Fibroblast of skin of right biceps (primary cell): ENCODE measurements at places on chromosomes 7 and 10.

DNA sequence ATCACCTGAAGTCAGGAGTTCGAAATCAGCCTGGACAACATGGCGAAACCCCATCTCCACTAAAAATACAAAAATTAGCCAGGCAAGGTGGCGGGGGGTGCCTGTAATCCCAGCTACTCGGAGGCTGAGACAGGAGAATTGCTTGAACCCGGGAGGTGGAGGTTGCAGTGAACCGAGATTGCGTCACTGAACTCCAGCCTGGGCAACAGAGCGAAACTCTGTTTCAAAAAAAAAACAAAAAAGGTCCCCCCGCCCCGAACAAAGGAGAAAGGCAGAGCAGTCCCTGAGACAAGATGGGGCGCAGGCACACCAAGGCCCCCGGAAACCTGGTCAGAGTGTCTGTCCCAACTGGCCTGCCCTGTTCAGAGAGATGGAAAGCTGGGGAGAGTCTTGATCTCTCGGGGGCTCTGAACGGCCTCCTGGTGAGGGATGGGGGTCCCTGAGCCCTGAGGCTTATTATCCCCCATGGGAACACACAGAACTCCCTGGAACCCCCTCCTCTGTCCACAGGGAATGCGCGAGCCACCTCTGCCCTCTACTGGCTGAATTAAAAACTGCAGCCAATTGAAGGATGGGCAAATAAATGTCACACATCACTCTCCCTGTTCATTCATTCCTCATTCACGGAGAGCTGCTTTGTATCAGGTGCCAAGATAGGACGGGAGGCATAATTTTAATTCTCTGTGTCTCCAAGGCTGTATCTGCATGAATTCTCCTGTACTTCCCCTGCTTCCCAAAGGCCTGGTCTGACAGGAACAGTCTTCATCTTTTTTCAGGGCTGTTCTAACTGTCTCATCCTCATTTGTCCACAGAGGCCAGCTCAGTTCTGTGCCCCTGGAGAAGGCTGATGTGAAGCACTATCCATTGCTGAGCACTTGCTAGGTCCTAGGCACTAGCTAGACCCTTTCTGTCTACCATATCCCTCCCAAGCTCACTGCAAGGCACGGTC is 28.9 kb downstream of the MAT1A start:
- DNase-seq, result peak; percentile 20

DNA sequence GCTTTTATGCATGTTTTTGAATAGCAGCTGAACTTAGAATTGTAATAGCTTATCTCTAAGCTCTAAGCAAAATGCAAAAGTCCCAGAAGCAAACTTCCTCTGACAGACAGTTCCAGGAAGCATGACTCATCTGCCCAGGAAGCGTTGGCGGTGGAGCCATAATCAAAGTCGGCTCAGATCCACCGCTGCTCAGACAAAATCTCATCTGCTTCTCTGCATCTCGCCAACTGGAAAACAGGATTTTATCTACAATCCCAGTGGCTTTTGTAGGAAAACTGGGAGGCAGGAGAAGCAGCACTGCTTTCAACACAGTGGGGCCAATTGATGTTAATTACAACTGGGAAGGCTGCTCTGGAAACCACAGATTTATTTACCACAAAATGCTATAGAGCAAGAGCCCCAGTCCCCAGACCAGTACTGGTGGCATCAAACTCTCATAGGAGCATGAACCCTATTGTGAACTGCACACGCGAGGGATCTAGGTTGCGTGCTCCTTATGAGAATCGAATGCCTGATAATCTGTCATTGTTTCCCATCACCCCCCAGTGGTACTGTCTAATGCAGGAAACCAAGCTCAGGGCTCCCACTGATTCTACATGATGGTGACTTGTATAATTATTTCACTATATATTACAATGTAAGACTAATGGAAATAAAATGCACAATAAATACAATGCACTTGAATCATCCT is 99.9 kb downstream of the CUBN start:
- peak; percentile 90 for DNase-seq

DNA sequence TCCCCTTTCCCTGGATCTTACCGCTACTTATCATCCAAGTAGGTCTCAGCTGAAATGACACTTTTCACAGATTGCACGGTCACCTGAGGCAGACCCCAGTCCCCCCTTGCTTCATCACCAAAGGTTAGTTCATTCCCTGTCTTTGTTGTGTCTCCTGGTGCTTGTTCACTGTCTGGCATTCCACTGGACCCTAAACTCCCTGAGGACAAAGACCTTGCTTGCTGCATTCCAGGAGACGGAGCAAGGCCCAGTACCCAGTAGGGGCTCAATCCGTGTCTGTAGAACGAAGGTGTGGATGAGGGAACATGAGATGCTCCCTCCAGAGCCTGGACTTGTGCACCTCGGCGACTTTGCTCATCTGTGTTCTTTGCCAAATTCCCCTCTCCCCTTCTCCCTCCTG is 160.0 kb downstream of the RAB11FIP2 start:
- no peak for DNase-seq

GRCh38 chr7:128705891-128706333 is 33.2 kb upstream of the CALU start:
- peak; percentile 76 for DNase-seq

- DNase-seq, result no peak
These were observed at the start of gene EN2 for GRCh38 chr7:155458111-155458877. Gene EN2 (plus strand): TSS chr7:155458129. CDS start chr7:155458378, 249 bp downstream.

DNA sequence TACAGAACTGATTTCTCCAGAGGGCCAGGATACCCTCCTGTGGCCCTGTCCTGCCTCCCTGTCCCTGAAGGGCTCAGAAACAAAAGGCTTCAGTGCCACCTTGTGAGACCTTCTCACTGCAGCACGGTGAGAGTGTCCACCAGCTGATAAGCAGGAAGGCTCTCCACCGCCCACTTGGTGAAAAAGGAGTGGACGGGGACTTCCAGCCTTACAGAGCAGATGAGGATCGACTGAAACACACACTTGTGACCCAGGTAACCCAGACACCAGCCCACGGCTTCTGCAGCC is 330.1 kb downstream of the GRID1 start:
- no peak for DNase-seq

DNA sequence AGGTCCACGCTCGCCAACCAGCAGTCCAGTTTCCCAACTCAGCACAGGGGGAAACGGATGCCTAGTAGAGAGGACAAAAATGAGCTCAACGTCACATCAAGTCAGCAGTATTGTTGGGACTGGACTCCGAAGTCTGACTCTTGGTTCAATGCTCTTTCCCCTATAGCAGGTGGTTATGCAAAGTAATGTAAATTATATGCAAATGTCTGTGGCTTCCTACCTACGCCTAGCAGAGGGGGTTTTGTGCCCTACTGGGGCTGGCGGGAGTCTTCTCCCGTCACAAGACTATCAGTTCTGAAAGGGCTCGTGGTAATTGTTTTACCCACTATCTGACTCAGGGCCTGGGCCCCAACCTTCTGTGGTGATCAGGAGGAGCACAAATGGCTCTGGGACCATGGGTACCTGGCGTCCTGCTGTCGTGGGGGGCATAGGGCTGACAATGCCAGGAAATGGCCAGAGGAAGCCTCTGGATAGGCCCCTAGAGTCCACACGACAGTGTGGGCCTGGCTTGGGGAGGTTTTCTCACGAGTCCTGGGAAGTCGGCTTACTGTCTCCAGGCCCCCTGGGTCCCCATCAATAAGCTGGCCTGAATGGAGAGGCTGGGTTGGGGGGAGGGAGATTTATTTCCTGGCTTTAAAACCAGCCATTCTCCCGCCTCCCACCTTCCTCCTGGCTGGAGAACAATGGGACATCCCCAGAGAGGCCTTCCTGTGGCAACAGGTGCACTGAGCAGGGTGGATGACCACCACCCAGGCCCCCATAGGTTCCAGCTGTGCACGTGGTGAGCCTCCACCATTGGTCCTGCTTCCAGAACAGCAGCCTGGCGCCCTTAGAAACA is 41.8 kb downstream of the UNC5B start:
- no peak for DNase-seq

GRCh38 chr10:4242561-4243035 is 457.6 kb upstream of the KLF6 start:
- DNase-seq, result peak; percentile 95

DNA sequence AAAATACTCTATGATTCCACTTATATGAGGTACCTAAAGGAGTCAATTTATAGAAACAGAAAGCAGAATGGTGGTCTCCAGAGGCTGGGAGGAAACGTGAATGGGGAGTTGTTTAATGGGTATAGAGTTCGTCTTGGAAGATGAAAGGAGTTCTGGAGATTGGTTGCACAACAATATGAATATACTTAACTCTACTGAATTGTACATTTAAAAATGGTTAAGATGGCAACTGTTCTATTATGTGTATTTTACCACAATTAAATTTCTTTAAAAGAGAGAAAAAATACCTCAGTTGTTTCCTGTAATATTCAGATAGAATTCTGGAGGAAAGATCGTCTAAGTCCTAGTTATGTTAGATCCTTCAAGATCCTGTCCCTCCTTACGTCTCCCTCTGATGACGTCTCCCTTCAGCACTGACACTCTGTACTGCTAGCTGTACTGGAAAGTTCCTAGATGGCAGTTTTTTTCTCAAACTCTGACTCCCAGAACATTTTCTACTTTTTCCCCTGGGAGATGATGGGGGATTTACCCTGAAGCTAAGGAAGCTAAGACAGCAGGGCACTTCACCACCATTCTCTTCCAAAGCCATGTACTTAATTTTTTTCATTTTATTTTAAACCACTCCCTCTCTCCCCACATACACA is 53.2 kb upstream of the CAV2 start:
- DNase-seq, result peak; percentile 49

DNA sequence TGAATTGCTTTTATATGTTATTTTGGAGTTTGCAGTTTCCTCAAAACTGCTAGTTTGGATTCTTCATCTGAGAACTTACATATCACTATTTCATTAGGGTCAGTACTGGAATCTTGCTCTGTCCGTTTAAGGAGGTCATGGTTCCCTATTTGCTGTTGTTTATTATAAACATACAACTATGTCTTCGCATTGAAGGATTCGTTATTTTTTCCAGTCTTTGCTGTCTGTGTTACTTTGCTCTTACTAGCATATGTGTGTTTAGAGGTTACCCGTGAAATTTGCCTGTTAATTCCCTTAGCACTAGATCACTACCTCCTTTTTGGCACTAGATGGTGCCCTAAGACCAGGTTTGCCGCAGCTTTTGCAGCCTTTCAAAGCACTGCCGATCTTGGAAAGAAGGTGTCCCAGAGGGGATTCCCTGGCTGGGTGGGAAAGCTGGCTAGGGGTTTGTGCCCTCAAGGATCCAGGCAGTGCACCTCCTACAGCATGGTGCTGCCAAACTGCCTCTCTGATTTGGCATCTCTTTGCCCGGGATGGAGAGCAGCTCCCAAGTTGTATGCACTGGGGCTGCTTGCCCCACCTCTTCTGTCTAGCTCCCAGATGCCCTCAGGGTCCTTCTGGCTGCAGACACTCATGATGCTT is 103.1 kb upstream of the APBB1IP start:
- peak; percentile 42 for DNase-seq

DNA sequence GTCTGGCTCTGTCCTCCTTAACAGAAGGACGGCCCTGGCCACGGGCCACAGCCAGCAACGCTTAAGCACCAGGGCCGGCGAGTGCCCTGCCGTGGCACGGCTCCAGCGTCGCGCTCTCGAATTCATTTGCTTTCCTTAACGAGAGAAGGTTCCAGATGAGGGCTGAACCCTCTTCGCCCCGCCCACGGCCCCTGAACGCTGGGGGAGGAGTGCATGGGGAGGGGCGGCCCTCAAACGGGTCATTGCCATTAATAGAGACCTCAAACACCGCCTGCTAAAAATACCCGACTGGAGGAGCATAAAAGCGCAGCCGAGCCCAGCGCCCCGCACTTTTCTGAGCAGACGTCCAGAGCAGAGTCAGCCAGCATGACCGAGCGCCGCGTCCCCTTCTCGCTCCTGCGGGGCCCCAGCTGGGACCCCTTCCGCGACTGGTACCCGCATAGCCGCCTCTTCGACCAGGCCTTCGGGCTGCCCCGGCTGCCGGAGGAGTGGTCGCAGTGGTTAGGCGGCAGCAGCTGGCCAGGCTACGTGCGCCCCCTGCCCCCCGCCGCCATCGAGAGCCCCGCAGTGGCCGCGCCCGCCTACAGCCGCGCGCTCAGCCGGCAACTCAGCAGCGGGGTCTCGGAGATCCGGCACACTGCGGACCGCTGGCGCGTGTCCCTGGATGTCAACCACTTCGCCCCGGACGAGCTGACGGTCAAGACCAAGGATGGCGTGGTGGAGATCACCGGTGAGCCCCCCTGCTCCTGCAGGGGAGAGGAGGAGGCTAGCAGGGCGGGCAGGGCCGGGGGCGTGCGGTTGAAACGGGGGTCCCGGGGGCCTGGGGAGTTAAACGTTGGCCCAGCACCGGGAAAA is at the start of gene HSPB1:
HSPB1 (plus strand) TSS at position 327 of the 855 bp plus-strand sequence; CDS start at position 367, 40 bp downstream.
- DNase-seq, result peak; percentile 94

- DNase-seq, result peak; percentile 26
These were observed 120.8 kb downstream of the INHBA start for GRCh38 chr7:41582116-41582515.

- DNase-seq, result peak; percentile 79
These were observed 50.4 kb upstream of the WNT16 start for GRCh38 chr7:121278120-121279021.

DNA sequence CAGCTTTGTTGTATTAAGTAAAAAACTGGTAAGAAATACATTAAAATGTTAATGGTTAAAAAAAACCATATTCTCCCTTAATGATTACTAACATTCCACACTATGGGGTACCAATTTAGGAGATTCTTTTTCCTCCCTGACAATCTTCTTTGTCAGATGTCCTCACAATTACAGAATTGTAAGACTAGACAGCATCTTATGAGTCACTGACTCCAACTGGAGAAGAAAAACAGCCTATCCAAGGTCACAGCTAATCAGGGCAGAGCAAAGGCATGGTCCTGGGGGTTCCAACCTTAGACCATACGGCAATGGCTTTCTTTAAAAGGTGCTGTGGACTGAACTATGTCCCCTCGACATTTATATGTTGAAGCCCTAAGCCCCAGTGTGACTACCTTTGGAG is 127.6 kb downstream of the DLG5 start:
- DNase-seq, result peak; percentile 33

DNA sequence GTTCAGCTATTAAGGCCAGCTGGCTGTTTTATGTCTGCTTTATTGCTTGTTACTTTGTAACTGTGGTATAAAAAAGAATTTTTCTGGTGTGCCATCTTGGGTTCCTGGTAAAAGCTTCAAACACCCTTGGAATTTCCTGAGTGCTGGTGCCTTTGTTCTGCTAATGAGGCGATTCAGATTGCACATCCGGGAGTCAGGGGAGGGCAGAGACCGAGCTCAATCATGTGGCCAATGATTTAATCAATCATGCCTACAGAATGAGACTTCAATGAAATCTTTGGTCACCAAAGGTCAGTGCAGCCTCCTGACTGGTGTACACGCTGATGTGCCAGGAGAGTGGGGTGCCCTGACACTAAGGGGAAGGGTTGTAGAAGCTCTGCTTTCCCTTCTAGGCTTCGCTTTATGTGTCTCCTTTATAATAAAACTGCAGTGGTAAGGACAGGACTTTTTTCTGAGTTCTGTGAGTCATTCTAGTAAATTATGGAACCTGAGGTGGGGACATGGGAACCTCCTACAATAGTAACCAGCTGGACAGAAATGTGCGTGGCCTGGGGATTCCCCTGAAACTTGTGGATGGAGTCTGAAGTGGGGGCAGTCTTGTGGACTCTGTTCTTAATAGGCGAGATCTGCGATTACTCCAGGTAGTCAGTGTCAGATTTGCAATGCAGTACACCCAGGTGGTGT is 69.4 kb upstream of the OGDHL start:
- DNase-seq, result peak; percentile 40
